NCI-H524 treated with DMSO at 0.1 percent for 48 hours (cell line): ENCODE measurements at places on chromosomes 12 and 14.

- no peak for DNase-seq
Measured at GRCh38 chr14:32602699-32603098, 273.6 kb downstream of the AKAP6 start.

- DNase-seq = no peak
Measured at GRCh38 chr12:57148469-57149244, 1.2 kb upstream of the LRP1-AS start.

DNA sequence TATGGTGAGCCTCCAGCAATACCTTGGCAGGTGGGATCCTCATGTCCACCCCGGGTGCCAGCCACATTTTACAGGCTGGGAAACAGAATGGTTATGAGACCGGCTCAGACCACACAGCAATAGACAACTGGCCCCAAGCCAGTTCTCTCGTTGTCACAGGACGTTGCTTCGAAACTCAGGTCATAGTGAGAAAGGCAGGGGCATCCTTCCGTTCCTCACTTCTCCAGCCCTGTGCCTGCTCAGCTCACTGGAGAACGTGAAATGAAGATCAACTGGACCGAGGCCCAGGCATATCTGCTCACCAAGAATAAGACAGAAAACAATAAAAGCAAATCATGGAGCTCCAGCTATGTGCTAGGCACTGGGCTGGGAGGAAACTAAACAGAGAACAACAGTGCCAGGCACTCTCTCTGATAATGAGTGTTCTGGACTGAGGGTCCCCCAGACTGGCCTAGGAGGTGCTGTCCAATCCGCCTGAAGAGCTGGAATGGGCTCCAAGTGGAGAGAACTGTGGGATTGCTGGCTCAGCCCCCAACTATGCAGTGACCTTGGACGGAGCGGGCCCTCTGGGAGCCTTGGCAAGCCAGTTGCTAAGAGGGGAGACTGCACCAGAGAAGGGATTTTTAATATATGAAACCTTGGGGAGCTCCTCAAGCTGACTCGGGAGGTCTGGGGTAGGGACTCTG is 18.8 kb upstream of the FAIM2 start:
- DNase-seq = no peak

DNA sequence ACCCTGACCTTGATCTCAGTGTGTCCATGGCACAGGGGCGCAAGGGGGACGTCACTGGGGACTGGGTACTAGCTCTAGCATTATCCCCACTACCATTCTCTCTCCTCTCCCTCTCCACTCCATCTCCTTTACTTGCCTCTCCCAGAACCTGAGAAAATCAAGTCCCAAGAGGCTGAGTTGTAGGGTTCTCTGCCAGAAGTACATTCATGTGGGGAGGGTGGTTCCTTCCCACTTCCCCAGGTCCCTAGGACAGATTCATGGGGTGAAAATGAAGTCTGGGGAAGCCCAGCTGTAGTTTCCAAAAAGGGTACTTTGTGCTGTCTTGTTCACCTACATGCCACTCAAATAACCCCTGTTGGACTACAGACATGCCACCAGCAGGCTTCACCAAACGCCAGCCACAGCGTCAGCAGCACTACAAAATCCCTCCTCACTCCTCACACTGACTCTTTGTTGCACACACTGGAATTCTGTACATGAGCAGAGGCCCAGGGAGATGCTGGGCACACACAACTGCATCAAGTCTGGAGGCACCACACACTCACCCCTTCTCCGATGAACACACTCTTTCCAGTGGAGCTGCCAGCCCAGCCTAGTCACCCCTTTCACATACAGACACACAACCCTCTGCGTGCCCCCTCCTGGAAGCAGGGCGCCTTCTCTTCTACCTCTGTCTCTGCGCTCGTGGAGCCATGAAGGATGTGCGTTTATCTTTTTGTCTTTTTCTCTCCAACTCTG is 6.9 kb downstream of the RARG start:
- no peak for DNase-seq

GRCh38 chr14:23085458-23085857 is 9.5 kb downstream of the ACIN1 start:
- DNase-seq = no peak

DNA sequence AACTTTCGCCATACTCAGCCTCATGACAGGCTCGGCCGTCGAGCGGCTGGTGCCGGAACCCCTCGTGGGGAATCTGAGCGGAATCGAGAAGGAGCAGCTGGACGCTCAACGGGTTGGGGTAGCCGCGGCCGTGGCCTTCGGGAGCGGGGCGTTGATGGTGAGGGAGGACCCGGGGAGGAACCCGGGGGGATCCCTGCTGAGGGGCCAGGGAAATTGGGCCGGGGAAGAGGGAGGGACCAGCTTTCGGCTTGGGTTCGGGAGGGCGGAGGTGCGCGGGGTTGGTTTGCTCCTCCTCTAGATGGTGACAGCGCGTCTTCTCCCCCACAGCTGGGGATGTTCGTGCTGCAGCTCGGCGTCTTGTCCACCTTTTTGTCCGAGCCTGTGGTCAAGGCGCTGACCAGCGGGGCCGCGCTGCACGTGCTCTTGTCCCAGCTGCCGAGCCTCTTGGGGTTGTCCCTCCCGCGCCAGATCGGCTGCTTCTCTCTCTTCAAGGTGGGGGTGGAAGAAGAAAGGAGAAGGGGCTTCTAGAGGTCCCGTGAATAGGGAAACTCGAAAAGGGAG is 9.8 kb downstream of the ARHGEF25 start:
- DNase-seq = no peak

DNA sequence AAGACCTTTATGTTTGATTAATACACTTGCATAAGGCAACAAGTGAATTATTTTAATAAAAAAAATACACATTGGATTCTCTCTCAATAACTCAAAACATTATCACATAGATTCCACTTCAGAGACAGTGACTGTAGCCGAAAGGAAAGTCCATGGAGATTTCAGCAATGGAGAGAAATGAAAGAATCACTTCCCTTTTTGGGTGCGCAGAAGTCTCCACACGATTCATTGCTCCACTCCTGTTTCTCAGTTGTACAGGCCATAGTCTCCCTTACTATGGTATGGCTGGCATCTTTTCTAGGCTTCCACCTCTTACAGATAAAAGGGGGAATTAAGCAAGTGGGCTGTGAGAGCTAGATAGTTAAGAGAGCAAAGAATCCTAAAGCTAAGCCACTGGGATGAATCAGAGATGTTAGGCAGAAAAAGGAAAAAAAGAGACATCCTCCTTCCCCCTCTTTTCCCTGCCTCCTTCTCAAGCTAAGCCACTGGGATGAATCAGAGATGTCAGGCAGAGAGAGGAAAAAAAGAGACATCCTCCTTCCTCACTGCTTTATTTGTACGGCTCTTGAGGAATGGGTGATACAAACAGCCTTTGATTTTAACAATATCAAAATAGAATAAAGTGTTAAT is 16.3 kb downstream of the ST8SIA1 start:
- DNase-seq = no peak

DNA sequence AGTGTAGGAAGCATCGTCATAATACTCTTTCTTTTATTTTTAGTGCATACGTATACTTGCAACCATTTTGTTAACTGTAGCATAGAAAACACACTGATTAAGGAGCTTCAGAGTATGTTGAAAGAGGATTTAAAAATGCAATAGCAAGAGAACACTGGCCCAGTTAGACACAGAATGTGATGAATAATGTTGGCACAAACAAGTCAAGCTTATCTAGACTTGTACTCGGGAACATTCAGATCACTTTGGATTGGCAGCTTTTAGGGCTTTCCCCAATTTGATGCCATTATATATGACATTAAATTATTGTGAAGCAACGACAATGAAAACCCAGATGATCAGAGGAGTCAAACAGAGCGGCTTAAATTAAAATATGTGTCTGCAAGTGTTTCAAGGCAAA is 468.1 kb downstream of the PRKD1 start:
- no peak for DNase-seq

DNA sequence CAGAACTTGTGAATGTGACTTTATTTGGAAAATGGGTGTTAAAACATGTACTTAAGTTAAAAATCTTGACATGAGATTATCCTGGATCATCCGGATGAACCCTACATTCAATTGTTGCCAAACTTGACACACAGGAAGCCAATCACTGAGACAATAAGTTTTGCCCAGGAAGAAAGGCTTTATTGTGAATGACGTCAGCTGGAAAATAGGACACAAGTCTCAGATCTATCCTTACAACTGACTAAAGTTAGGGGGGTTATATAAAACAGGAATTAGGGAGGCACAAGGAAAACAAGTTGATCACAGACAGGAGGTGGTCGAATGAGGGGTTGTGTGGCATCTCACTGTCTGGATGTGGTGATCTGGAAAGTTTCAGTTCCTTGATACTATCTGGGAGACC is 126.9 kb downstream of the TTC8 start:
- DNase-seq = no peak

DNA sequence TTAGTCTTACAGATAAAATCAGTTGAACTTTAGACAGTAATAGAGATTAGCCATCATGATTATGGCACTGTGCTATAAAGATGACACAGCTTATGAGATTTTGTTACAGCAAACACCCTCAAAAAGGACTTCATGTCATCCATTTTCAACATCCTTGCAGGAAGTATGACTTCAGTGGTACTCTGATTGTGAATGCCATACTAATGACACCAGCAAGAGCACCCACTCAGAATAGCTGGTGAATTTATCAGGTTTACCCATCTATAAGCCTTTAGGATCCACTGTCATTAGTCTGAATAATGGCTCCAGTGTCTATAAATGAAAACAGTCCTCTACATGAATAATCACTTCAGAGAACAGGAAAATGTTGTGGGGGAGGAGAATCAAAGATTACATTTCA is 615.2 kb downstream of the RPS29 start:
- DNase-seq = no peak

GRCh38 chr14:104319491-104320241 is 181.3 kb downstream of the KIF26A start:
- DNase-seq = no peak

- DNase-seq = no peak
Measured at GRCh38 chr12:124323771-124324530, 29.1 kb downstream of the RFLNA start.

GRCh38 chr14:59241121-59241520 is 52.7 kb downstream of the DAAM1 start:
- no peak for DNase-seq

- no peak for DNase-seq
Measured at GRCh38 chr12:55043542-55043941, 23.8 kb downstream of the NEUROD4 start.
